Body of pancreas (tissue), 4 donors: ENCODE measurements at places on chromosomes 1 and 21.

DNA sequence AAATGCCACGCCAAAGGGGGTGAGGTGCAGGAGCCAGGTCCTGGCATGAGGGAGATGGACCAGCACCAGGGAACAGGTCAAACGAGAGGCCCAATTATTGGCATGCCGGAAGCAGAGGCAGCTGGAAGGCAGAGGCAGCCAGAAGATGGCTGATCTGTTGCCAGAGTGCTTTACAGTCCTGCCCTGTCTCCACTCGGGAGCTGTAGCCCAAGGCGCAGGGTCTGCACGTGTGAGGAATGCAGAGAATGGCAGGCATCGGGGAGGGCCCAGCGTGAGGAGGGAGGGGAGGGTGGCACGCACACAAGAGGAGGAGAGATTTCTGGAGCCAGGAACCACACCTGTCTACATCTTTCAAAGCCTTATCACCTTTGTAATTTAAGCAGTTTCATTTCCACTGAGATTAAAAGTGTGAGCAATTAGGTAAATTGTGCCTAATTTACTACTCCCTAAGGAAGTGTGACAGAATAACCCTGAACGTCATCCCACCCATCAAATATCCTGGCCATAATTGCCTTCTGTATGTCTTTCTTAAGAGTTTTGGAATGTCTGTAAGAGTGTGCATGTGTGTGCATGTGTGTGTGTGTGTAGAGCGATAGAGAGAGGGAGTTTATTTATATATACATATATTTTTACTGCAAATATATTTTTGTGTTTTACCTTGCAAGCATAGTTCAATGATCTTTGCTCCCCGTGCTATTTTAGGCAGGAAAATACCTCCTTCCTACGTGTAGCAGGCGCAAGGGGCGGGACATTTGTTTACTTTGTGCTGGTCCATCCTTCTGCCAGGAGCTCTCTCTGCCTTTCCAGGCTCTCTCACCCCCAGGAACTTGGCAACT lies 125.5 kb upstream of the SERBP1 start:
- H3K4me3 ChIP-seq = no peak overlapping the region
- H3K27me3 ChIP-seq = no peaks in the 10 kb centered on the region
- no peak for DNase-seq

DNA sequence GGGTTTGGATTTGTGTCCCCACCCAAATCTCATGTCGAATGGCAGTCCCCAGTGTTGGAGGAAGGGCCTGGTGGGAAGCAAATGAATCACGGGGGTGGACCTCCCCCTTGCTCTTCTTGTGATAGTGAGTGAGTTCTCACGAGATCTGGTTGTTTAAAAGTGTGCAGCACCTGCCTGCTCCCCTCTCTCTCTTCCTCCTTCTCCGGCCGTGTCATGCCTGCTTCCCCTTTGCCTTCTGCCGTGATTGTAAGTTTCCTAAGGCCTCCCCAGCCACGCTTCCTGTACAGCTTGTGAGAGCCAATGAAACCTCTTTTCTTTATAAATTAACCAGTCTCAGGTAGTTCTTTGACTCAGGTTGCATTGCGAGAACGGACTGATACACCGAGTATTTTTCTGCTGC lies 15.9 kb downstream of the CLDN14 start:
- no peak overlapping the region for H3K4me3 ChIP-seq
- H3K27me3 ChIP-seq = no peaks in the 10 kb centered on the region
- DNase-seq = no peak
- peaks cover 16% of the 10 kb centered on the region for H3K4me1 ChIP-seq
- no peak overlapping the region for H3K27ac ChIP-seq

- H3K4me3 ChIP-seq = no peak overlapping the region
- no peaks in the 10 kb centered on the region for H3K4me1 ChIP-seq
- peak overlapping the region; percentile 34 for H3K27ac ChIP-seq
Observed at GRCh38 chr1:36350659-36351226, 27.3 kb upstream of the EVA1B start.

- H3K4me3 ChIP-seq = no peak overlapping the region
- H3K4me1 ChIP-seq = no peaks in the 10 kb centered on the region
- no peaks in the 10 kb centered on the region for H3K36me3 ChIP-seq
- no peaks in the 10 kb centered on the region for H3K27me3 ChIP-seq
- no peak for DNase-seq
Observed at GRCh38 chr1:78831731-78832360, 174.7 kb downstream of the ADGRL4 start.

DNA sequence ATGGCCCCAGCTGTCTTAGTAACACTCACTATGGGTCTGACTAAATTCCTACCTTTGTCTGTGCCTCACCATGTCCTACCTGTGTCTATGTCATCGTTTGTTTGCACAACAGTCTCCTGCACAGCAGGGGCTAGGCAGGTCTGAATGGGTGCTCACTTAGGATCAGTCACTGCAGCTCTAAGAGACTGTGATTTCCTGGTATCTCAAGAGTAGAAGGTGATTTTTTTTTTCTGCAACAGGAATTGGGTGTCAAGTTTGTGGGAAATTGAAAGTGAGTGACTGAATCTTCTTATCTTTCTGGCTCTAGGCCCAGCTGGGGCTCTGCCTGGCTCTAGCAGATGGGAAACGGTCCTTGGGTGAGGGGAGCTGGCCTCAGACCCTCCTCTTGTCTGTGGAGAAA lies 46.4 kb upstream of the TRABD2B start:
- no peak overlapping the region for H3K4me3 ChIP-seq
- H3K4me1 ChIP-seq = peaks cover 10% of the 10 kb centered on the region
- no peak for DNase-seq
- no peaks in the 10 kb centered on the region for H3K27me3 ChIP-seq
- no peak overlapping the region for H3K27ac ChIP-seq

- H3K4me3 ChIP-seq = no peak overlapping the region
- no peak for DNase-seq
- no peaks in the 10 kb centered on the region for H3K36me3 ChIP-seq
- H3K27ac ChIP-seq = no peak overlapping the region
Observed at GRCh38 chr1:170309389-170310013, 163.7 kb downstream of the NTMT2 start.

GRCh38 chr21:28604946-28605537 lies 387.6 kb downstream of the LTN1 start:
- no peaks in the 10 kb centered on the region for H3K36me3 ChIP-seq
- no peak for DNase-seq
- no peak overlapping the region for H3K27ac ChIP-seq
- no peak overlapping the region for H3K4me3 ChIP-seq
- no peaks in the 10 kb centered on the region for H3K4me1 ChIP-seq

DNA sequence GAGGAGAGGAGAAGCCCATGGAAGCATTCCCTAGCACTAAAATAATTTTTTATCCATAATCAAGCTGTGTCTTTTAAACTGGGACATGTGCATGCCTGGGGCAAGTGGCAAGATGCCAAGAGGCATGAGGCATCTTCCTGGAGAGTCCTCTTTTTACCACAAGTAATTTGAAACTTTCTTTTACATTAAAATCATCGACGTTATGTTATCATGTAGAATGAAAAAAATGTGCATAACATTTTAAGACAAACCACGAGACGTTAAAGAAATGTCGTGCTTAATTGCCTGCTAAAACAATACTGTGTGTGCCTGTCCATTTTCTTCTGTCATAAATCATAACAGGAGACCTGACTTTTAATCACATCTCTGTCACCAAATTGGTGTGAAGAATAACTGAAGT lies 1.5 kb downstream of the STYXL2 start:
- no peaks in the 10 kb centered on the region for H3K4me1 ChIP-seq
- no peak overlapping the region for H3K4me3 ChIP-seq
- H3K27ac ChIP-seq = no peak overlapping the region
- H3K27me3 ChIP-seq = no peaks in the 10 kb centered on the region

GRCh38 chr1:67347688-67348472 lies 40.2 kb downstream of the IL12RB2 start:
- no peaks in the 10 kb centered on the region for H3K36me3 ChIP-seq
- H3K27me3 ChIP-seq = no peaks in the 10 kb centered on the region
- H3K4me1 ChIP-seq = no peaks in the 10 kb centered on the region
- peak; percentile 37 for DNase-seq
- H3K27ac ChIP-seq = no peak overlapping the region
- H3K4me3 ChIP-seq = no peak overlapping the region

GRCh38 chr1:65422241-65423203 lies 2.1 kb downstream of the LEPR start:
- DNase-seq = no peak
- peaks cover 38% of the 10 kb centered on the region for H3K4me1 ChIP-seq
- peaks cover 3% of the 10 kb centered on the region for H3K36me3 ChIP-seq
- no peaks in the 10 kb centered on the region for H3K27me3 ChIP-seq

DNA sequence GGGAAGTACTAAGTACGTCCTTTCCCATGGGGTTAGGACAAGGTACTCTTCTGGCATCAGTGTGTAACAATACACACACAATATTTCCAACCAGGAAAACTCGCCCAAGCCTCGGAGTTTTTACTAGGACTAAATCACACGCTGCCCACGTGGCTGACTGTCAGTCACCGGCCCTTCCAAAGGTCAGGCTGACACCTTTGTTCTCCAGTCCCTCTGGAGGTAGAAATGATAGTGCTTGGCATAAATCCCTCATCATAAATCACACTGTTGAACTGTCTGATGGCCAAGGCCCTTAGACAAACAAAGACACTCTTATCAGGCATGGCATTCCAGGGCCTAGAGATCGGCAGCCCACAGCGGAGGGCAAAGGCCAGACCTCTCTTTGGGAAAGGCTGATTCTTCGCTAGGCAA lies 16.9 kb upstream of the SLAMF9 start:
- peak; percentile 41 for DNase-seq
- H3K4me3 ChIP-seq = no peak overlapping the region
- H3K27me3 ChIP-seq = no peaks in the 10 kb centered on the region
- peak overlapping the region; percentile 22 for H3K27ac ChIP-seq

DNA sequence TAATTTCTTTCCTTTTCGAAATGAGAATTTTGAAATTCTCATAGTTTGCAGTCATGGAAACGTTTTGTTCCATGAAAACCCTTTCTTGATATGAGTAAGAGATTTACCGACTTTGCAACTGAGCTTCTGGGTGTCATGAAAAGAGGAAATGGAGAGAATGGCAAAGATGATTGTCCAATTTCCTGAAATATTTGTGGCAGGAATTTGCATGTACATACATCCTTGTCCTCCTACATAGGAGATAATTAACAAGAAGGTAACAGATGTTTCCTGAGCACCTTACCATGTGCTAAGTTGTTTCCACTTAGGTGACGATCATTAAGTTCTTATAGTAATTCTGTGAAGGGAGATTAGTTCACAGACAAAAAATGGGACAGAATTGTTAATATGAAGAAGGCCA lies 170.7 kb downstream of the NEGR1 start:
- H3K4me1 ChIP-seq = no peaks in the 10 kb centered on the region
- no peak for DNase-seq
- no peaks in the 10 kb centered on the region for H3K36me3 ChIP-seq
- H3K4me3 ChIP-seq = no peak overlapping the region
- no peaks in the 10 kb centered on the region for H3K27me3 ChIP-seq
- H3K27ac ChIP-seq = no peak overlapping the region

DNA sequence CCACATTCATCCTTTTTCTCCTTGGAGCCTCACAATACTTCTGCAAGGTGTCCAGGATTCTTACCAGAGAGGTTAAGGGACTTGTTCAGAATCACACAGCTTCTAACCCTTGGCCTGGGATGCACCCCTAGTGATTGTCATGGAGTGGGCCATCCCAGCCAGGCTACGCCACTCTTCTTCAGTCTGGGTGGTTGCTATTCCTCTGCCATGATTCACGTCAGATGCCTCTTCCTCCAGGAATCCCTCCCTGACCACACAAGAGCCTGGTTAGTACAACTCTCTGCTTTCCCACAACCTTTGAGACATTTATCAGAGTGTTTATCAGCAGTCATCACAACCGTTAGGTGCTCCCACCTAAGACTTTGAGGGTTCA lies 121.8 kb downstream of the EPHB2 start:
- no peak overlapping the region for H3K4me3 ChIP-seq
- H3K27me3 ChIP-seq = no peaks in the 10 kb centered on the region
- peaks cover 21% of the 10 kb centered on the region for H3K4me1 ChIP-seq
- H3K27ac ChIP-seq = no peak overlapping the region

- no peak overlapping the region for H3K4me3 ChIP-seq
- H3K36me3 ChIP-seq = no peaks in the 10 kb centered on the region
- no peaks in the 10 kb centered on the region for H3K27me3 ChIP-seq
- H3K27ac ChIP-seq = no peak overlapping the region
Observed at GRCh38 chr1:40314721-40315238, 2.3 kb downstream of the COL9A2 start.

DNA sequence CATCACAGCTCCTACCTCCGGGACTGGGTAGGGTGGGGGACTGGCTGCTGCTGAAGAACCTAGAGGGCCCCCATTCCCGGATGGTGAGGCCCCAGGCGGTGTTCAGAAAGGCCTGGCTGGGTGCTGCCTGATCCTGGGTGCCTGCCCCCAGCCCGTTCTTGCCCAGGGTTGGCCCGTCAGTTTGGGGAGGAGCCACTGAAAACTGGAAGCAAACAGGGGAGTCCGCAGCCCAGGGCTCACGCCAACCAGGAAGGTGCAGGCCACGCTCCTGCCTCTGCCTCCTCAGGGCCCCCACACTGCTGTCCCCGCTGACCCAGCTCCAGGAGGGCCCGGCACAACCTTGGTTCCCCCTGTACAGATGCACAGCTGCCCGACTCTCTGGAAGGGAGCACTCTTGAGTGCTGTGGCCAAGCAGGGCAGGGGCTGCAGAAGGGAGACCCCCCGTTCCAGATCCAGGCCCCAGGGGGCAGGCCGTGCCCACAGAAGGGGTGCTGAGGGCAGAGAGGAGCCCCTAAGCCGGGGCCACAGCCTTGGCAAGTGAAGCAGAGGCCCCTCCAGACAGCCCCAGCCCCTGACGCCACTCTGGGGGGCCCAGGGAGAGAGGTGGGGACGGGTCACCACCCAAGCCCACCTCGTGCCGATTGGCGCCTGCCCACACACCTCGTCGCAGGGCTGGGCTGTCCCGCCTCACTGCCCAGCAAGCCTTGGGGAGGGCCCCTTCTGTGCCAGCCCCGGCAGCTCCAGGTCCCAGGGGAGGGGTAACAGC lies 5.5 kb downstream of the C1QTNF12 start:
- peaks cover 5% of the 10 kb centered on the region for H3K27me3 ChIP-seq
- H3K27ac ChIP-seq = no peak overlapping the region
- DNase-seq = no peak
- H3K36me3 ChIP-seq = no peaks in the 10 kb centered on the region
- H3K4me1 ChIP-seq = peaks cover 13% of the 10 kb centered on the region
- H3K4me3 ChIP-seq = no peak overlapping the region

DNA sequence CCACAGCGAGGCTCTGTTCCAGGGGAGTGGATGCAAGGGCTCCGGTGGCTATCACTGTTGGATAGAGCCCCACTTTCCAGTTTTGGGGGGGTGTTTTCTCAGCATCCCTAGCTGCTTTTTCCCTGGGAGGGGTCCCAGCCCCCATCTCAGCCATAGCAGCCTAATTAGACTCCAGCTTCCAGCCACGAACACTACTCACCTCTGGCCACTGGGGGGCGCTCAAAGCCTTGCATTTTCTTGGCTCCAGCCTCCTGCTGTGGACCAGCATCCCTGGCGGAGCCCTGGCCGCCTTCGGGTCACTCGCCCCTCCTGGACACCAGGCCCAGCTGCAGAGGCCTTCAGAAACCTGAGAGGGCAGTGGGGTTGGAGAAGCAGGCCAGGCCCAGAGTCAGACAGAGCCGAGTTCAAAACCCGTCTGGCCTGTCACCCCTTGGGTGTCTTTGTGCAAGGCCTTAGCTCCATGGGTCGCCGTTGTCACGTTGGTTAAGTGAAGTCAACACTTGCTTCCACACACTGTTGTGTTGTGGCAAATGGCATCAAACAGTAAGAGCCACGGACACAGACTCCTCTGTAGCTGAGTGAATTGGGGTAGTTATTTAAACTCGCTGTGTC lies 93.5 kb upstream of the ACTL8 start:
- H3K27me3 ChIP-seq = no peaks in the 10 kb centered on the region
- H3K36me3 ChIP-seq = peaks cover 34% of the 10 kb centered on the region

- DNase-seq = no peak
- H3K4me3 ChIP-seq = no peak overlapping the region
- no peaks in the 10 kb centered on the region for H3K27me3 ChIP-seq
- no peak overlapping the region for H3K27ac ChIP-seq
- peaks cover 27% of the 10 kb centered on the region for H3K4me1 ChIP-seq
- no peaks in the 10 kb centered on the region for H3K36me3 ChIP-seq
Observed at GRCh38 chr1:197691816-197692215, 83.5 kb downstream of the DENND1B start.
